ENCODE measurements at places on chromosomes 4 and X. TPM values are rescaled to one million over a fixed set of nuclear protein-coding genes. Genes with fewer than 3 reads are reported as not detected.

- no peaks in the 10 kb centered on the region for H3K4me1 ChIP-seq
- H3K4me3 ChIP-seq: no peak overlapping the region
- H3K36me3 ChIP-seq: no peaks in the 10 kb centered on the region
- H3K27ac ChIP-seq: no peak overlapping the region
- H3K27me3 ChIP-seq: no peaks in the 10 kb centered on the region
These were observed 563.9 kb downstream of the GRXCR1 start for GRCh38 chr4:43456383-43456782.

DNA sequence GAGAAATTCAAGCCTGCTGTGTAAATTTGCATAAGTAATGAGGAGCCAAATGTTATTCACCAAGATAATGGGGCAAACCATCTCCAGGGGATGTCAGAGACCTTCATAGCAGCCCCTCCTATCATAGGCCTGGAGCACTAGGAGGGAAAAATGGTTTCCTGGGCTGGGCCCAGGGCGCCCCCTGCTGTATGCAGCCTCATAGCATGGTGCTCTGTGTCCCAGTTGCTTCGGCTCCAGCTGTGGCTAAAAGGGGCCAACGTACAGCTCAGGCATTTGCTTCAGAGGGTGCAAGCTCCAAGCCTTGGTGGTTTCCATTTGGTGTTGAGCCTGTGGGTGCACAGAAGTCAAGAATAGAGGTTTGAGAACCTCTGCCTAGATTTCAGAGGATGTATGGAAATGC is 859.3 kb downstream of the RPA4 start:
- no peaks in the 10 kb centered on the region for H3K36me3 ChIP-seq
- H3K4me1 ChIP-seq: peaks cover 13% of the 10 kb centered on the region
- H3K4me3 ChIP-seq: no peak overlapping the region
- peaks cover 2% of the 10 kb centered on the region for H3K27me3 ChIP-seq

DNA sequence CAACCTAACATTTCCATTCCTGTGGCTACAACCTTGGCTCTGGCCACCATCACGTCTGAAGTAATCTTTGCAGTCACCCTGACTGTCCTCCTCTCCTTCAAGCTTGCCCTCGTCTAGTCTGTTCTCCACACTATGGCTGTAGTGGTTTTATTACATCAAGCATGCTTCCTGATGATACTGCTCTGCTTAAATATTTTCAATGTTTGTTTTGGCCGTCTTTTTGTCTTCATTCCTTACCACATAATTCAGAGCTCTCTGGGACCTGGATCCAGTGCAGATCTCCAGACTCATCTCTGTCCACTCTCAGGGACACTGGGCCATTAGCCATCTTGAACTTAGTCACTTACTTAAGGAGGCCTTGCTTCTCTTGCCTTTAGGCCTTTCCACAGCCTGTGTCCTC is 27.7 kb upstream of the FREM3 start:
- H3K4me1 ChIP-seq: peaks cover 2% of the 10 kb centered on the region
- DNase-seq: no peak
- no peak overlapping the region for H3K4me3 ChIP-seq
- H3K36me3 ChIP-seq: no peaks in the 10 kb centered on the region

DNA sequence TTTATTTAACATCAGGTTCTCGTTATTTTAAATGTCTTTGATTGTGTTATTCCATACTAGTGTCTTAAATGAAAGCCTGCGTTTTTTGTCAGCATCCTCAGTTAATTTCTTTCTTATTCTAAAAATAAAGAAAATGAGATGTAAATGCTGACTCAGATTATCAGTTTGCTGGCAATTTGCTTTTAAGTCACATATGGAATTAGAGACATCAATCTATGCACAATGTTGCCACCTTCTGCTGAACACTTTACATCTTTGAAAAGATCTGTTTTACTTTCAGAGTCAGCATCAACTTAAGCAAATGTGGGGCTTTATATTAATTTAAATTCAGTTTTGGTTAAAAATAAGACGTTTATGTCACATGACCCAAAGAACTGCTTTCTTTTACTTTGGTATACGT is 99.2 kb downstream of the ADGRL3 start:
- no peak overlapping the region for H3K27ac ChIP-seq
- no peaks in the 10 kb centered on the region for H3K36me3 ChIP-seq
- H3K4me3 ChIP-seq: no peak overlapping the region
- peaks cover 37% of the 10 kb centered on the region for H3K4me1 ChIP-seq

DNA sequence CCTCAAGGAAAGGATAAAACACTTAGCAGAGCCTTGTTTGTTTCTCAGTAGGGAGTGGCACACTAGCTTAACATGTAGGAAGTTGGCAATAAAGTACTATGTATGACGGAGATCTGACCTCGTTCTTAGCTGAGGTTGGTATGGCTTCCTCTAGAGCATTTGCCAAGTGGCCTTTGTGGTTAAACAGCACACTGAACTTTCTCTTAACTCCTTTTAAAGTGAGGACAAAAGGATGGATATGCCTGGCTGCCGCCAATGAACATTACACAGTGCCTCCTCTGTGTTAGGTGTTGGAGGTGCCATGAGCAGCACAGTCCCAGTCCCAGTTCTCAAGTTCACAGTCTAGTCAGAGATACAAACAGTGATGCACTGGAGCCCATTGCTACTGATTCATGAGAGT is 54.4 kb downstream of the VGLL1 start:
- no peak overlapping the region for H3K4me3 ChIP-seq
- DNase-seq: no peak
- no peaks in the 10 kb centered on the region for H3K4me1 ChIP-seq
- H3K27me3 ChIP-seq: no peaks in the 10 kb centered on the region

GRCh38 chrX:153981231-153981630 is 8.7 kb downstream of the TMEM187 start:
- no peak for DNase-seq
- H3K27ac ChIP-seq: no peak overlapping the region
- no peaks in the 10 kb centered on the region for H3K27me3 ChIP-seq

DNA sequence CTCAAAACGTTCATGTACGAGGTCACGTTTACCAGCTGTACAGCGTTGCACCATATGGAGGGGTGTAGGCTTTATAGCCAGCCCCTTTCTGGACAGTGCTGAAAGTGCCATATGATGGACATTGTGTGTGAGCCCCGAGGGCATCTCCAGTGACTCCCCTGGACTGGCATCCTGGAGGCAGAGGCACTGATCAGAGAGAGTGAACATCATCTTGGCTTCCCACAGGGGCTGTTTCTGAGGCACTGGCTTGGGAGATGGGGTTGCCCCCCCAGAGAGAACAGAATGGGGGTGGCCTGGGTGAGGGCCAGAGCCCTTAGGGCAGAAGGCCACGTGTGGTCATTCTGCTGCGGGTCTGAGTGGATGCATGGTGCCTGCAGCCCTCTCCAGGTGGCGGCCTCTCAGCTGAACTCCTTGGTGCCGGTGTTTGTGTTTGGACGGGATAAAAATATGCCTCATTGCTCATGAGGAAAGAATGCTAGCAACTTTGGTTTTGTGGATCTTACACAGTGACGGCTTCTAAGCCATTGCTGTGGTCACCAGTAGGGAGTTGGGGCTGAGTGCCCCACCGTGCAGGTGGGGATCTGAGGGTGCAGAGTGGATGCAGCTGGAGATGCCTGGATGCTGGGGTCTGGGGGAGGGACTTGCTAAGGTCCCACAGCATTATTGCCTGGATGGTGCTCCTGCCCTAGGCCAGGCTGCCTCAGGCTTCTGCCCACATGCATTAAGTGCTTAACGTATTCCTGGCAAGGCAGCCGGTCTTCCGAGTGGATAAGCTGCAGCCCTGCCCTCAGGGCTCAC is 3.4 kb downstream of the WFS1 start:
- H3K27me3 ChIP-seq: peaks cover under 1% of the 10 kb centered on the region
- peaks cover 37% of the 10 kb centered on the region for H3K4me1 ChIP-seq
- DNase-seq: no peak

Gene CDS1
- 18.7 TPM for total RNA-seq

Gene SH3TC1
- 24.0 TPM for total RNA-seq

Gene FATE1
- total RNA-seq: not detected

Gene WDR17
- total RNA-seq: 2.7 TPM

Gene PPP4R3C
- not detected for total RNA-seq

All from mesothelial cell of epicardium (in vitro differentiated cells).